Foreskin melanocyte (primary cell): ENCODE measurements at places on chromosomes 7 and 10.

- DNase-seq: peak; percentile 42
Measured at GRCh38 chr10:132961787-132962622, 19.6 kb upstream of the CFAP46 start.

GRCh38 chr7:45132708-45133320, 21.3 kb upstream of the TBRG4 start:
- no peak for DNase-seq

DNA sequence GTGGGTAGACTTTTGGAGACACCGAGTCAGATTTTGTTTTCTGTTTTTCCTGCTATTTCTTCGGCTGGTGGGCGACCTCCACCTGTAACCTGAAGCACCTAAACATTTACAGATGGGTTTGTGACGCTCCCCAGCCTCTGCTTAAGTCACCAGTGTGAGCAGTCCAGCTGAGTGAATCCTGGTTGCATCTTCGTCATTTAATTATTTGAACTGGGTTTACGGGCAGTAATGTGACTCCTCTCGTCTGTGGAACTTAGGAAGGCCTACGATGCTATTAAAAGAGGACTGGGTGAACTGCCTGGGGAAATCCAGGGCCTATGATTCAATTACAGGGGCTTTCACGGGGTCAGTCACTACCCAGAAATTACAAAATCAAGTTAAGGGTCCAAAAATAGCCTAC, 52.5 kb downstream of the WNT2 start:
- DNase-seq: no peak

GRCh38 chr10:34814913-34815184, 247 bp downstream of the PARD3 start:
- no peak for DNase-seq

- peak; percentile 16 for DNase-seq
Measured at GRCh38 chr7:97499204-97499603, 232.7 kb upstream of the TAC1 start.

DNA sequence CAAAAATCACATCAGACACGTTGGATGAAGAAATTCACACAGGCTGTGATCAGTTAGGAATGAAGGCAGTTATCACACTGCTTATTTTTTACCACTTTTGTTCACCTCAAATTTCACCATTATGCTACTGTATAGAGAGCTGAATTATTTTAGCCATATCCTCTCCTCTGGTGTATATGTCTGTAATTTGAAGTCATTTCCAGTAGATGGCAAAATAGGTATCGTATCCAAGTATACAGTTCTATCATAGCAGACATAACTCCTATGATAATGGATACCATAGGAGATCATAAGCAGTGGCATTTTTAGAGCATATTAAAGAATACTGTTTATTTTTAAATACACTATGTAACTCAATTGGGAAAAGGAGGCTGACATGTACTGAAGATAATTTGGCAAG, 909.7 kb downstream of the DNAJB9 start:
- DNase-seq: peak; percentile 1

GRCh38 chr10:31319602-31320549, 860 bp downstream of the ZEB1 start:
- DNase-seq: no peak

DNA sequence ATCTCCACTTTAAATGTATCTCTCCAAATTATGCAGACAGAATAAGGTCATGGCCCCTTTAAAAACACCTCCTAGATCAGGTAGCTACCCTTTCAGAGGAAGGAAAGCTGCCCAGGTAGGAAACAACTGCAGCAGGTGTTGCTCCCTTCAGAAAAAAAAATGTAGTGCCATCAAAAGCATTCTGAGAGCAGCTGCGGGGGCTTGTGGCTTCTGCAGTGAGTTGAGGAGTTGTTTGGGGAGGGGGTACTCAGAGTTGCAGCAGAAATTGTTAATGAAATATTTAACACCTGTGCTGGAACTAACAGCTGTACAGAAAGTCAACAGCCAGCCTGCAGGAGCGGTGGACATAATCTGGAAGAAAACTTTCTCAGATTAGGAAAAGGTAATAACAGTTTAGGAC, 24.0 kb downstream of the CDHR3 start:
- DNase-seq: no peak

- no peak for DNase-seq
Measured at GRCh38 chr7:50330254-50330653, 25.7 kb downstream of the IKZF1 start.

GRCh38 chr7:113179313-113179712, 61.0 kb upstream of the SMIM30 start:
- DNase-seq: peak; percentile 32

- DNase-seq: no peak
Measured at GRCh38 chr10:94122211-94122610, 128.5 kb downstream of the PLCE1 start.

GRCh38 chr10:84901885-84902284, 573.5 kb downstream of the CCSER2 start:
- DNase-seq: no peak

- DNase-seq: no peak
Measured at GRCh38 chr7:28999427-28999826, 41.3 kb upstream of the TRIL start.

- DNase-seq: no peak
Measured at GRCh38 chr10:80611481-80612185, 73.9 kb downstream of the SH2D4B start.

- no peak for DNase-seq
Measured at GRCh38 chr10:51861731-51862130, 162.3 kb upstream of the CSTF2T start.

GRCh38 chr10:110265573-110266193, 39.0 kb downstream of the SMNDC1 start:
- DNase-seq: no peak

GRCh38 chr10:19958787-19959186, 142.6 kb downstream of the PLXDC2 start:
- no peak for DNase-seq

DNA sequence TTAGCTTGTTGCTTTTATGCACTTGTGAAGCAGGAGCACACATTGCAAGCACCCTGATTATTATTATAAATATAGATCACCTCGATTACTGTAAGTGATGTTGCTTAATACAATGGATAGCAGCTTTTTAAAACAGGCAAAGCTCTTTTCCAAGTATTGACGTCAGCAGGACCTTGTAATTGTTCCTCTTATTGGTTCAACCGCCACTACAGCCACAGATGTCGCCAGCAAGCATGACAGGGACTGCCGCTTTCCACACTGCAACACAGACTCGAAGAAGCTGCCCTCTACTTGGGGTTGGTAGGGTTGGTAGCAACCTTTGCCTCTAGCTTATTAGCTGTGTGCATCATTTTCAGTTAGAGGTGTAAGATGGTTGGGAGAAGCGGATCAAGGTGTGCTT, 167.6 kb downstream of the ZNF365 start:
- no peak for DNase-seq

- DNase-seq: no peak
Measured at GRCh38 chr7:156609010-156609877, 31.3 kb upstream of the RNF32 start.

DNA sequence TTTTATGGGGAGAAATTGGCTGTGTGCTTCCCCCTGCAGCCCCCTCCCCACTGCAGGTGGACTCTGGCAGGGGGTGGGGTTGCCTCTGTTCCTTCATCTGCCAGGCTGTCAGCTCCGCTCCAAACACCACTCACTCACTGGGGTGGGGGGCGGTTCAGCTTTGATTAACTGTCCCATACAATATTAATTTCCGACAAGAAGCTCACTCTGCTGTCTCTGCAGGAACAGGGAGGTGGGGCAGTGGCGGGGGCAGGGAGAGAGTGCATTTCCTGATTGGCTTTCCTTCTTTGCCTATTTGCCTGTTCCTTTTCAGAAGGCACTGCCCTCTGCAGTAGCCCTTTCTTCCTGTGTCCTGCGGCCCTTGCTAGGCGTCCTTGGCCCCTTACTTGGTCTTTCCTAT, 500.8 kb downstream of the PLXNA4 start:
- no peak for DNase-seq

GRCh38 chr7:132359743-132360142, 216.5 kb downstream of the PLXNA4 start:
- no peak for DNase-seq

- DNase-seq: no peak
Measured at GRCh38 chr10:24414597-24414996, 205.7 kb downstream of the KIAA1217 start.

DNA sequence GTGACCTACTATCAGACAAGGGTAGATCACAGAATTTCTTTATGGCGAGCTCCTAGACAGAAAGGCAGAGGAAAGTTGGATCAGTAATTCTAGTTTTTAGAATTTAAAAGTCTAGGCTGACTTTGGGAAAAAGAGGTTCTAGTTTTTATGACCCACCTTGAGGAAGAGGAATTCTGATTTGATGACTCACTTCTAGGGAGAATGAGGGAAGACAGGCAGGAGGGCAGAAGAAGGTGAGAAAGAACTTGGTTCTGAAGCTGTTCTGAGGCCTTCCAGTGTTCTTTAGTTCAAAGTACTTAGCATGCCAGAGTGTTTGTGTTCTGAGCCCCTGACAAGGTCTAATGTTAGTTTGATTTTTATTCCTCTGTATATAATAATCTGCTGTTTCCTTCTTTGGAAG, 97.2 kb downstream of the PODXL start:
- no peak for DNase-seq

DNA sequence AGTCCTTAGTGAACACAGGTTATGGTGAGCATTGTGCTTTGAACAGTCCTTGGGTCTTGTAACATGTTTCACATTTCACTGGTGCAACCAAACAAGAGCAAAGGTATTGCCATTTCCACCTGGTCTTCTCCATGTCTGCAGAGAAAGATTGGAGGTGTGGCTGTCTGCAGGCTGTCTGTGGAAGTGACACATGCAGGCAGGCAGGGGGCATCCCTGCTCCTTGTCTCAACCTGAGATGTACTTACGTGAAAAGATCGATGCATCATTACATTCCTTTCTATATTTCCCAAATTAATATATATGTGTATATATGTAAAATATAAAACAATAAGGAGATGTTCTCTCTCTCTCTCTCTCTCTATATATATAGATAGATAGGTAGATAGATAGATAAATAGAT, 54.3 kb downstream of the LRRC18 start:
- DNase-seq: no peak

GRCh38 chr7:149245244-149245643, 5.8 kb downstream of the ZNF212 start:
- DNase-seq: no peak

GRCh38 chr10:127851661-127852194, 41.0 kb downstream of the CLRN3 start:
- no peak for DNase-seq

DNA sequence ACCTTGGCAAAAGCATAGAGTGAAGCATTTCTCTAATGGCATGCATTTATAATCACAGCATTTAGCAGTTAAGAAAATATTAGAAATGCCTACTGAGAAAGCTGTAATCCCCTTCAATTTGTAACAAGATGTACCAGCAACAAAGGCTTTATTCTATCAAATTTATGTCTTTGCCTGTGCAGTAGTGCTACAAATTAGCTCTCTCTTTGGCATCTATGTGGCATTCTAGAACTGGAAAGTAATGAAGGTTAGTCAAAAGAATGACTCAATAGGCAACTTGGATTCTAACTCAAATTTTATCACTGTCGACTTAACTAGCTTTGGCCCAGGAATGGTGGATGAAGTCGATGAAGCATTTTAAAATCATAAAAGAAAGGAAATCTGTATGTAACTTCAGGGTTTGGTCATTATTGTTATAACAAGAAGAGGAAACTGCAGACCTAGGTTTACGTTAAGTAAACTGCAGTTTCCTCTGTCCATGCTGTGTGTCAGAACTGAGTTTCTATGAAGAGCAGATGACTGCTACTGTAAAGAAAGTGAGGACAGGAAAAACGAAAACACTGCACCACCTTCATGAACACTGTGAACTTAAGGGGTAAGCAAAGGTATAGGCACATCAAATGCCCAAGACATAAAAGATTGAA, 140.0 kb downstream of the RAPGEF5 start:
- DNase-seq: no peak

- peak; percentile 69 for DNase-seq
Measured at GRCh38 chr10:95229724-95230627, 35.9 kb downstream of the ACSM6 start.

DNA sequence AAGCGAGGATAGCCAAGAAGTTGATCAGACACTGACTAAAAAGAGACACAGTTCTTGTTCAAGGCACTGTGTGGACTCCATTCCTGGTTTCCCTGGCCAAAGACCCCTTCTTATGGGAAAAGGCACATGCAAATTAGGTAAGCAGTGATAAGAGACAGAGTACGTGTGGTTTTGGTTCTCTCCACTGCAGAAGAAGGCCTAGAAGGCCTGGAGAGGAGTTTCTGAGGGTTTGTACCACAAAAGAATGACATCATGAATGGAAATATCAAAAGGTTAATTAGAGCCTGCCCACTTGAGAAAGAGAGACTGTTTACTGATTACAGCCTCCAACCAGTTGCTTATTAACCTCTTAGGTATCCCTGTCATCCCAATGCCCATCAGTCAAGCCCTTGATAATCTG, 137.5 kb downstream of the ZNF365 start:
- no peak for DNase-seq

GRCh38 chr10:63262430-63263073, 129.4 kb downstream of the NRBF2 start:
- DNase-seq: no peak

- DNase-seq: no peak
Measured at GRCh38 chr7:143320620-143321019, 4.7 kb downstream of the CLCN1 start.

GRCh38 chr7:128937271-128937646, 468 bp upstream of the IRF5 start:
- no peak for DNase-seq

DNA sequence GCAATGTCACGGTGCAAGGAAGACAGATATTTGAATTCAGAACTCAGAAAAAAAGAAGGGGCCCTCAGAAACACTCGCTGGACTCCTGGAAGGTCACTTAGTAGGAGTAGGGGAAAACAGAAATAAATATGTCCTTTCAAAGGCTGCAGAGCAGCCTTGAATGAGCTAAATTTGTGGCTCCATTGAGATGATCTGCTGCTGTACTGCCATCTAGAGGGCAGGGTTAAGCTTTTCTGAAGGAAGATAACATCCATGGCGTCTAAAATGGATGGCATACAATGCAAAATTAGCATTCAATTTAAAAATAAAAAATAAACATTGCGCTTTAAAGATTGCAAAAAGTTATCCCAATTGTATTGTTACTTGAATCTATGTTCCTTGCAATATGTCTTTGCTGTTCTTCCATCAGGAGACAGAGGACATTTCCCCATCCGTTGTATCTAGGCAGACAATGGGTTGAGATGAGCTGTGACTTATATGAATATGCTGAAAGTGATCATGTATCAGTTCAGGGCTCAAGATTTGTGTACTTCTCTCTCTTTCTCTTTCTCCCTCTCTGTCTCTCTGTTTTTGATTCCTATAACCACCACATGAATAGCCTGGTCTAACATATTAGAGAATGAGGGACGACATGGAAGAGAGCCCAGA, 642.2 kb downstream of the SH2D4B start:
- peak; percentile 20 for DNase-seq

GRCh38 chr7:94782777-94783176, 124.6 kb upstream of the PPP1R9A start:
- DNase-seq: no peak

DNA sequence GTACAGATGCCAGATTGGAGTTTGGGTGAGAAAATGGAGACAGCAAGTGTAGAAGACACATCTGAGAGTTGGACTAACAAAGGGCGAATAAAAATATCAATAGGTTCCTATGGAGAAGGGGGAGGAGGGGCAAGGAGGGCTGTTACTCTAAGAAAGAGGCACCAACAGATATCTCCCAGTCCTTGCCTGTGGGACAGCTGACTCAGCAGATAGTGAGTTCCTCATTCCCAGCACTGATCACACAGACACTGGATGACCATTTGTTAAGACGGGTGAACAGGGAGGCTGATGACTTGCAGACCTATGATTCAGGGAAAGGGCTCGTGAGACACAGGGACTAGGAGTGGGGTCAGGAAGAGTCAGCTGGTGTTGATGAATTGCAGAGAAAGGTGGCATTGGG, 5.7 kb upstream of the PRR15 start:
- no peak for DNase-seq
